ENCODE measurements at places on chromosomes 7 and 10.
A peak's percentile ranks its signal among the peaks of the same experiment; 100 is the strongest.

DNA sequence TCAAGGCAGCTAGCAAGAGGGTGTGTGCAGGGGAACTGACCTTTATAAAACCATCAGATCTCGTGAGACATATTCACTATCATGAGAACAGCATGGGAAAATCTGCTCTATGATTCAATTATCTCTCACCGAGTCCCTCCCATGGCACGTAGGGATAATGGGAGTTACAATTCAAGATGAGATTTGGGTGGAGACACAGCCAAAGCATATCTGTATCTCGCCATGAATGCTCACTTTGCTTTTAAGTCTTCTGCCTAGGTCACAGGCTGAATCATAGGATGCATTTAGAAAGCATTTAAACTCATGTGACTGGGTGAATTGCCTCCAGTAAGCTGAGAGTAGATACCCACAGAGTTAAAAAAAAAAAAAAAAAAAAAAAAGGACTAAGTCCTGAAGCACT is 220.0 kb downstream of the AGMO start:
- DNase-seq: no peak

DNA sequence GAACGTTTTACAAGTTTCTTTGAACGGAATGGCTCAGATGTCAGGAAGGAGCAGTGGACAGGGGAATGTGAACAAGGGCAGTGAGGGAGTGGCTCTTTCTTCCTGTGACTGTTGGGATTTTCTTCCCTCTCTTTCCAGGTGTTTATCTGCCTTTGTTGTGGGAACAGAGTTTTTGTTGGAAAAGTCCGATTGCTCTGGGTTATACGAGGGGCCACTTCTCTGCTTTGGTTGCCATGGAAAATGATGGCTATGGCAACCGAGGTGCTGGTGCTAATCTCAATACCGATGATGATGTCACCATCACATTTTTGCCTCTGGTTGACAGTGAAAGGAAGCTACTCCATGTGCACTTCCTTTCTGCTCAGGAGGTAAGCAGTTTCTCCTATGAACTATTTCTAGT is 41.4 kb downstream of the ZRANB1 start:
- no peak for DNase-seq

DNA sequence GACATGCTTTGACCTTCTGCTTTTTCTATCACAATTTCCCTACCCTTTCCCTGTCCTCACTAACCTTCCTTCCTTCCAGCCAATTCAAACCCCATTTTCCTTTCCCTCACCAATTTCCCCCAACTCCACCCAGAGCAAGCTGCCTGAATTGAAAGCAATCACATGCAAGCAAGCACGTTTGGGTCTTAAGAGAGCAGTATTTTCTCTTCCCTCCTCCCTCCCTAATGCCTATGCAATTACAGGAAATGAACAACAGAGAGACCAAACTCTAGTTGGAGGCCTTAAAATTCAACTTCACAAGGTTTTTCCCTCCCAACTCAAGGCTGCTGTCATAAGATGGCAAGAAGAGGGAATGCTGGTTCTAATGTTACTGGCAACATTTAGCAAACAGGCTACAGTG is 117.2 kb downstream of the MYOF start:
- DNase-seq: no peak

DNA sequence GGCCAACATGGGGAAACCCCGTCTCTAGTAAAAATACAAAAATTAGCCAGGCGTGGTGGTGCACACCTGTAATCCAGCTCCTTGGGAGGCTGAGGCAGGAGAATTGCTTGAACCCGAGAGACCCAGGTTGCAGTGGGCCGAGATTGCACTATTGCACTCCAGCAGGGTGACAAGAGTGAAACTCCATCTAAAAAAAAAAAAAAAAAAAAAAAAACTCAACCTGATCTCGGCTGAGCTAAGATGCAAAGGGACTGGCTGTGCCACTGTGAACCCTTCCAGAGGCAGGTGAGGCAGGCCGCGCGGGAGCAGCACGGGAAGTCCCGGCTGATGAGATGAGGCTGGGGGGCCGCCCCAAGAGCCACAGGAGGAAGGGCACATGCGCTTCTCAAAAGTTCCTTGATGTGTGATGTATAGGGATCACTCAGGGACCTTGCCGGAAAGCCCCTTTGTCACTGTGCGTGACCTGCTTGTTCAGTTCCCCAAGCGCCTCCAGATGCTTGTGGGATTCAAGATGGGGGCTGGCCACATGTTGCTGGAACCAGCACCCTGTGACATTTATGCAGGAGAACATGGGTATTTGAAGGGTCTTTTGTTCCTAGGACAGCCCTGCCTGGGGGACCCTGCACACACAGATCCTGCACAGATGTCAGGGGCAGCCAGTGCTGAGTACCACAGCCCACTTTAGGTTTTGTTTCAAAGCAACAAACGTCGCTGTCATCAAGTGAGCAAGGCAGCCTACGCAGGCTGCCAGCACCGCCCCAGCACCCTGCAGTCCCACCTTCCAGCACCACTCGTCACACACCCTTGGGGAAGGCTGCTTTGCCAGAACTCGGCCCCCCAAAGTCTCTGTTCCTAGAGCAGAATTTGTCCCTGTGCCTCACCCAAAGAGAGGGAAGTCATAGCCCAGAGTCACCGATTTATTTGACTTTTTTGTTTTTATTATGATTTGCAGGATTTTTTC is 74.8 kb upstream of the SH2B2 start:
- no peak for DNase-seq

GRCh38 chr7:133535308-133535707 is 282.4 kb downstream of the EXOC4 start:
- DNase-seq: no peak

DNA sequence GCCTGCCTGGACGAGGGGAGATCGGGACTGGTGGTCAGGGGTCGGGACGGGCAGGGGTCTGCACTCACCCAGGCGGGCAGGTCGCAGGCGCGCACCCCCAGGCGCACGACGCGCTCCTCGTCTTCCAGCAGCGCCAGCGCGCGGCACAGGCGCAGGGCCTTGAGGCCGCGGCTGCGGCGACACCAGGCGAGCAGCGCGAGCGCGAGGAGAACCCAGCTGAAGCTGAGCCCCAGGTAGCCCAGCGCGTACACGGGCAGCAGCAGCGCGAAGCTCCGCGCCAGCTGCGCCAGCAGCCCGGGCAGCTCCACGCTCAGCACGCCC is 328 bp downstream of the ESYT2 start:
- peak; percentile 73 for DNase-seq

DNA sequence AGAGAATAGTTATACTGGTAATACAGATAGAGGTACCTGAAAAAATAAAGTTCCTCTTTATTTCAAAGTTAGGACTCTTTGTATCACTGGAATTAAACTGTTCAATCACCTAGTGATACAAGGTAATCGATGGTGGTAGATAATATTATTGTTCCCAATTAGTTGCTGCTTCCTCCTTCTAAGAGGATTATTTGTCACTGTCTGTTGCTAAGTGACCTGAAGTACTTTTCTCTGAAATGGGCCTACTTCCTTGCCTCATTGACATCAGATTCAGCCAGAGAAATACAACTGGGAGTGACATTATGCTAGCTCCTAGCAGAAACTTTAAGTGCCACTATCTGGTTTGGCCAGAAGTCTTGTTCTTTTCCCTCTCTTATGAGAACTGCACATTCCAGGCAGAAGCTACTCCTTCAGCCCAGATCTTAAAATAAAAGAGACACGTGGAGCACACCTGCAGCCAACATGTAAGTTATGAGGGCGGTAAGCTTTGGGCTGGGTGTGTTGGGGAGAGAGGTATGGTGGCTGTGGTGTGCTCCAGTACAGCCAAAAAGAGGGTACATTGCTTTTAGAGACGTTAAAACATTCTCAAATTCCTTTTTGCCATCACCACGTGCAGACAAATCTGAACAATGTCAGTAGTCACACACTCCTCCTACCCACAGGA is 54.8 kb downstream of the MINDY3 start:
- DNase-seq: no peak

- no peak for DNase-seq
These were observed 517.5 kb downstream of the DNAJB6 start for GRCh38 chr7:157854066-157854891.

- no peak for DNase-seq
These were observed 181.4 kb downstream of the AKR1D1 start for GRCh38 chr7:138257459-138258196.

DNA sequence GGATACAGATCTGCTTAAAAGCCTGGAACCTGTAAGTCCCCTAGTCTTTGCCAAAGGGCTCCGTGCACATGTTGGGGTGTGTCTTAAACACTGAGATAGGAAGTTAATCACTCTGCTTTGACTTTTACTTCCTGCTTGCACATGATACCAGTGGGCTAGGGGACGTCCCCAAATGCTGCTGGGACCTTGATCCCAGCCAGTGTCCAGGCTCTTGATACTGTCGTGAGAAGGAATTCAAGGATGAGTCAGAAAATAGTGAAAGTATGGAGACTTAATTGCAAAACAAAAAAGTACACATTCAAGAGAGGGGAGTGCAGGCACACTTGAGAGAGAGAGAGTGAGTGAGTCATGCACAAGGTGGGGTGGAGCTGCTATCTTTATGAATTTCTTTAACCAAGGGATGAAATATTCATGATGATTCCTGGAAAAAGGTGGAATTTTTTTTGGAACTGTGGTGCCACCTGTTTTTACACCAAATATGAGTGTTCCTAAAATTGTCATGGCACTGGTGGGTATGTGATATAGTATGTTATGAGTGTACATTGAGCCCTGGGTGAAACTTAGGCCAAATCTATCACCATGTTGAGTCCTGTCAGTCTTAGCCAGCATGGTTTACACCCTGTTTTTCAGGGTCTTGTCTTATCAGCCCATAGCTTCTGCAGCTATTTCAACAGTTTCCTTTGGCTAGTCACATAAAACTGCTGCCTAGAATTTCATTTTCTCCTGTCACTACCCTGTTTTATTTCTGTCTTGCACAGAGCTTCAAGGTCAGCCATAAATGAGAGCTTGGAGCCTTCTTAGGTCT is 88.3 kb upstream of the CYP26C1 start:
- DNase-seq: no peak

- no peak for DNase-seq
These were observed 26.5 kb upstream of the TRIL start for GRCh38 chr7:28984631-28985030.

- DNase-seq: no peak
These were observed 44.9 kb downstream of the SEM1 start for GRCh38 chr7:96664793-96665192.

- no peak for DNase-seq
These were observed 226.9 kb downstream of the GLRX3 start for GRCh38 chr10:130363051-130363450.

- DNase-seq: no peak
These were observed 192.0 kb upstream of the PTN start for GRCh38 chr7:137535579-137535978.

- no peak for DNase-seq
These were observed 545.7 kb downstream of the GATA3 start for GRCh38 chr10:8600192-8600591.

GRCh38 chr7:156492170-156492569 is 148.4 kb upstream of the RNF32 start:
- DNase-seq: no peak

- no peak for DNase-seq
These were observed 204.1 kb downstream of the PHF14 start for GRCh38 chr7:11177793-11178192.

DNA sequence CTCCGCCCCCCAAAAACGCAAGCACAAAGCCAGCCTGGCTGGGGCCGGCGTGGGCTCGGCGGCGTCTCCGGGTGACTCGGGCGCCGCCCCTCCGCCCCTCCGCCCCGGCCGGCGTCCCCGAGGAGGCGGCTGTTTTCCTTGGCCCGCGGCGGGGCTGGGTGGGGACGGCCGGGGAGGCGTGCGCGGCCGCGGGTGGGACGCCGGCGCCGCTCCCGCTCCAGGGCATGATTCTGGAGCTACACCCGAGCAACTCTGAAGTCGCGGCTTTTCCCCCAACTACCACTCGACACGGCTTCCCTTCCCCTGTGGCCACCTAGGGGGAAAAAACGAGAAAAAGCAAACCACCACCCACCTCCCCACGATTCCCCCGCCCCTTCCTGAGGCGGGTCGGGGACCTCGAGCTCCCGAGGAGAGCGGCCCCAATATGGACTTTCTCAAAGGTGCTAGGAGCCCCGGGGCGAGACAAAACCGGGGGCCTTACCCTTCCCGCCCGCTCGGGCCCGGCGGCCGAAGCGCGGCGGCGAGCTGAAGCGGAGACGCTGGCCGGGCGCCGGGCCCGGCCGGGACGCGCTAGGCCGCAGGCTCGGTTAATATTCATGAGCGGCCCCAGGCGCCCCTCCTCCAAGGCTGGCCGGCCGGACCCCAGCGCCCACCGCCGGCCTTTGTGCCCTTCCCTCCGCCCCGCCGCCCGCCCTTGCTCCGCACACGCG is 856 bp downstream of the ARHGAP21 start:
- peak; percentile 59 for DNase-seq

DNA sequence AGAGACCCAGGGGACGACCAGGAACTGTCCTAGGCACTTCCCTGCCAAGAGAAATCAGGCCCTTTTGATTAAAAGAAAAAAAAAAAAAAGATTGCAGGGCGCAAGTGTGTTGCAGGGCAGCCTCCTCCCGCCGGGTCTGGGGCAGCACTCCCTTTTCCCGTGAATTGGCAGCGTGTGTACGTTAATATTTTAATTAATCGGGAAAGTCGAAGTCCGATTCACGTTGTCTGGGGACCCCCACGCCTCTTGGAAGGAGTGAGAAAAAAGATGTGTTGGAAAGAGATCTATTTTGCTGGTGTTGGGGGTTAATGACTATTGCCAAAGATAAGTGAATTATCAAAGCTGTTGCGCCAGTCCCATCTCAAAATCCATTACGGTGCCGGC is 1.3 kb upstream of the EBF3 start:
- DNase-seq: no peak

- DNase-seq: no peak
These were observed 63.5 kb downstream of the UBE2H start for GRCh38 chr7:129889133-129889844.

DNA sequence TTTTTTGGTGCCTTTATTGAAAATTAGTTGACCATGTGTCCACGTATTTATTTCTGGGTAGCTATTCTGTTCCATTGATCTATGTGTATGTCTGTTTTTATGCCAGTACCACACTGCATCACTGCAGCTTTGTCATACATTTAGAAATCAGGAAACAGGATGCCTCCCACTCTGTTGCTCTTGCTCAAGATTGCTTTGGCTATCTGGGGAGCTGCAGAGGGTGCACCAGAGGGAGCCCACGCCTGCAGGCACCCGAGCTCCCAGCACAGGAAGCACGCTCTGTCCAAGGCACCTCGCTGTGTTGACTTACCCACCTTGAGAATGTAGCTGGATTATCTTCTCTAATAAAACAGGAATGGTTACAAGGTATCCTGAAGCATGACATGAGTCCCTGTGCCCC is 301.7 kb downstream of the TCERG1L start:
- DNase-seq: no peak

- DNase-seq: no peak
These were observed 43.6 kb downstream of the ZNF22 start for GRCh38 chr10:45044290-45044689.

GRCh38 chr10:68135922-68136792 is 26.9 kb downstream of the MYPN start:
- no peak for DNase-seq

- DNase-seq: peak; percentile 51
These were observed 96.0 kb upstream of the IKZF1 start for GRCh38 chr7:50208378-50208982.

- no peak for DNase-seq
These were observed 55.2 kb upstream of the RPA3 start for GRCh38 chr7:7773334-7774309.

GRCh38 chr10:129134371-129134770 is 332.7 kb upstream of the MGMT start:
- no peak for DNase-seq

Measured in activated CD4-positive, alpha-beta memory T cell treated with anti-CD3 and anti-CD28 coated beads, Interleukin-2, amount 10 ng/mL, durations not matched to agents 7 days and 5 days (primary cell).